ENCODE measurements at places on chromosomes 6 and 20.

- no peak for DNase-seq
Measured at GRCh38 chr20:44211177-44212039, 837 bp upstream of the OSER1 start.

DNA sequence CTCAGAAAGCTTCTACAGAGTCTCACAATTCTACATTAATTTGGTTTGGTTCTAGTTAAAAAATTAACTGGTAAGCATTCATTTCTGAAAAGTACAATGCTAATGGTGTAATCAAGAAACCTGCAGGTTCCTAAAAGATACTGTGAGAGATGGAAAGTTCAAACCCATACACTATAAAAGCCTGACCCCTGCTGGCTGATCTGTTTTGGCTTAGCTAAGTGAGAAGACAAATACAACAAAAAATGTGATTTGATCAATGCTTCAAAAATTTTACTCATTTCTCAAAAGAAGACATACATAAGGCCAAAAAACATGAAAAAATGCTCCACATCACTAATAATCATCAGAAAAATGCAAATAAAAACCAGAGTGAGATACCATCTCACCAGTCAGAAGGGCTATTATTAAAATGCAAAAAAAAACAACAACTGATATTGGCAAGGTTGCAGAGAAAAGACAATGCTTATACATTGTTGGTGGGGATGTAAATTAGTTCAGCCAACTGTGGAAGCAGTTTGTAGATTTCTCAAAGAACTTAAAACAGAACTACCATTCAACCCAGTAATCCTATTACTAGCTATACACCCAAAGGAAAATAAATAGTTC, 102.8 kb downstream of the MOXD1 start:
- DNase-seq = no peak

- DNase-seq = no peak
Measured at GRCh38 chr6:136990754-136991153, 54.0 kb downstream of the IL20RA start.

GRCh38 chr6:17705428-17705777, 1.3 kb downstream of the NUP153 start:
- no peak for DNase-seq

GRCh38 chr6:42661540-42662153, 60.8 kb downstream of the PRPH2 start:
- DNase-seq = peak; percentile 60

GRCh38 chr6:158332237-158332636, 20.0 kb downstream of the TULP4 start:
- no peak for DNase-seq

- no peak for DNase-seq
Measured at GRCh38 chr6:79544299-79544927, 7.2 kb upstream of the LCA5 start.

GRCh38 chr20:2967841-2968240, 75.6 kb upstream of the GNRH2 start:
- DNase-seq = no peak

DNA sequence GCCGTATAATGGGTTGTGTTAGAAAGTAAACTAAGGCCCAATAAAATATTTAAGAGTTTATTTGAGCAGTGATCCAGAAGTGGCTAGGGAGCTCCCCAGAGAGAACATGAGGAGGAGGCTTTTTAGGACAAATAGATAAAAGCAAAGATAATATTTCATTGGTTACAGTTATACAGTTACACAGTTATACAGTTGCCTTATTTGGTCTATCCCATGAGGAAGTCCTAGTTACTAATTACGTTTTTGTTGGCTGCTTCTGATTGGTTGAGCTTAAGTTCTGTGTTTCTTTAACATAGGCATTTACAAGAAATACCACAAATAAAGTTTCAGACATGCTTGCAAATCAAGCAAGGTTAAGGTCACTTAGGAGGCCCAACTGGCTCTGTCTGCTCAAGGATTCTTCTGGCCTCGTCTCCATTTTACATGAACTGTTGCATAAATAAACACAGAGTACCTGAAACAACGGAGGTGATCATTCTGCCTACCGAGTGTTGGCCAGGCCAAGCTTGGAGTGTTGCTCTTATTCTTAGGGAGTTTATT, 7.0 kb downstream of the UBD start:
- no peak for DNase-seq

- no peak for DNase-seq
Measured at GRCh38 chr20:63166193-63167020, 49.5 kb downstream of the YTHDF1 start.

GRCh38 chr20:2006452-2007361, 12.8 kb upstream of the PDYN start:
- peak; percentile 4 for DNase-seq

GRCh38 chr6:131412960-131413830, 159.8 kb upstream of the ARG1 start:
- DNase-seq = no peak

DNA sequence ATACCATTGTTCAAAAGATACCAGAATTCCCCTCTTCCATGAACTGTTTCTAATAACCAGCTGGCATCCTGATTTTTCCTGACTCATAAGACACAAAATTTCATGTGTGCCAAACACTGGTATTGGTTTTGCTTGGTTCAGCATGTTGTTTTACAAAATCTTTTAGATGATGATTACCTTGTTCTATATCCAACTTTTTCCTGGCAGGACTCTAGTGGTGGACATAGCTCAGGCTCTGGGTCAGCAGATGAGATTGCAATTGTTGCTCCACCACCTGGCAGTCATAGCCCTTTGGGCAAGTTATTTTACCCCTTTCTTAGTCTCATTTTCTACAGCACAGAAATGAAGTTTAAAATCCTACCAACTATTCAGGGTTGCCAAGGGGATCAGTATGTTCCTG, 6.2 kb downstream of the TRIM38 start:
- no peak for DNase-seq

DNA sequence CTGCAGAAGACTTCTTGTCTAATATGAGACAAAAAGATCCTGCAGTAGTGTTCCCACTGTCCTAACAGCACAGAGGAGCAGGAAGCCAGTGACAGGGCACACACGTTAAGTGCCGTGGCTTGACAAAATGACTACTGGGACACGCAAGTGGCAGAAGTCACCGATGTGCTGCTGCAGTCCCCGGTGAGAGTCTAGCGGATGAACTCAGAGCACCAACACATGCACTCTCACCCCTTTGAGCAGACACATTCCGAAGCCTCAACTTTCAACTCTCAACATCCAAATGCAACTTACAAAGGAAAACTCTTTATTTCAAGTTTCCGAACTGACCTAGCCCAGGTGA, 898 bp downstream of the LAMA4 start:
- DNase-seq = no peak

DNA sequence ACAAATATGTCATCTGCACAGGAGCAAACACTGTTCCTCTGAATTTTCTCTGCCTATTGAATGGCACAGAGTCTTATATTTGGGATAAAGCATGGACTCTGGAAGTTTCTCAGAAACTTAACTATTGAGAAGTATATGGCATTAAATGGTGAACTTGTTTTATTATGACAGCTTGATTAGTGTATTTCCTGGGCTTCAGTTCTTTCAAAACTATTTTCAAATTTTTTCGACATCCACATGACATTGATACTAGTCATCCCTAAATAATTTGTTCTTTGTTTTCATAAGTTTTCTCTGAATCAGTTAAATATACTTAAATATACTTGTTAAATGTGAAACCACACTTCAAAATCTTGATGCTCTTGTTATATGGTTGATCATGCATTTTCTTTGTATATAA, 144.0 kb upstream of the TSHZ2 start:
- DNase-seq = no peak

GRCh38 chr6:156351346-156351966, 425.7 kb upstream of the ARID1B start:
- DNase-seq = no peak

GRCh38 chr20:22949331-22950109, 85.6 kb upstream of the SSTR4 start:
- DNase-seq = no peak

- no peak for DNase-seq
Measured at GRCh38 chr20:44068316-44069201, 118.4 kb downstream of the JPH2 start.

GRCh38 chr20:6299456-6299855, 176.6 kb upstream of the FERMT1 start:
- DNase-seq = no peak

- no peak for DNase-seq
Measured at GRCh38 chr6:126002755-126003679, 16.7 kb downstream of the TRMT11 start.

GRCh38 chr6:3303795-3304411, 45.2 kb downstream of the PSMG4 start:
- DNase-seq = no peak

GRCh38 chr6:1587546-1587945, 22.2 kb upstream of the FOXC1 start:
- no peak for DNase-seq

- DNase-seq = peak; percentile 1
Measured at GRCh38 chr6:143368426-143368825, 82.1 kb downstream of the ADAT2 start.

DNA sequence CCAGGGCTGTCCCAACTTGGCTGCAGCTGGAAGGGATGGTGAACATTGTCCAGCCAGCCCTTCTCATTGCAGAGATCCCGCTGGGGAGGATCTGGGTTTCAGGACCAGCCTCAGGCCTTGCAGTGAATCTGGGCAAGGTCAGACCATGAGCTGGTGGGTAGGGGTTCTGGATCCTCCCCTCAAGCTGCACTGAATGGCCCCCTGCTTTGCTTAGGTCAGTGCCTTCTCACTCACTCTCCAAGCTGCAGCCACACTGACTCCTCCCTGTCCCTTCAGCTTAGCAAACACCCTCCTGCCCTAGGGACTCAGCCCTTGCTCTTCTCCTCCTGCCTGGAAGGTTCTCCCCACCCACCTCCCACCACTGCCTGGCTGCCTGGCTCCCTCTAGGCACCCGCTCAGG, 95.3 kb upstream of the KCNG1 start:
- no peak for DNase-seq

DNA sequence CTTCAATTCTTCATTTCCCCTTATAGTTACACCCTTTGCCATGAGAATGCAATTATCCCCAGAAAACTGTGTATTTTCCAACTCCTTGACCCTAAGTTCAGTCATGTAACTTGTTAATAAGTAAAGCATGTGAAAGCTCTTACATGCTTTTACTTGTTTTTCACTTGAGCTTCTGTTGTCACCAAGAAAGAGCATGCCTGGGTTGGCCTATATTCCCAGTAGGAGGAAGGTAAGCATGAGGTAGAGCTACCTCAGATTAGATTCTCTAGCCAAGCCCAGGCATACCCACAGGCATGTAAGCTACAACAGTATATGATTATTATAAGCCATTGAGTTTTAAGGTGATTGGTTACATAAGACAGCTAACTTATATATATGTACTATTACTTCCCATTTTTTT, 101.7 kb upstream of the SMLR1 start:
- no peak for DNase-seq

GRCh38 chr20:528923-529604, 14.5 kb downstream of the CSNK2A1 start:
- no peak for DNase-seq

GRCh38 chr20:59439243-59439642, 138.8 kb downstream of the EDN3 start:
- DNase-seq = no peak

DNA sequence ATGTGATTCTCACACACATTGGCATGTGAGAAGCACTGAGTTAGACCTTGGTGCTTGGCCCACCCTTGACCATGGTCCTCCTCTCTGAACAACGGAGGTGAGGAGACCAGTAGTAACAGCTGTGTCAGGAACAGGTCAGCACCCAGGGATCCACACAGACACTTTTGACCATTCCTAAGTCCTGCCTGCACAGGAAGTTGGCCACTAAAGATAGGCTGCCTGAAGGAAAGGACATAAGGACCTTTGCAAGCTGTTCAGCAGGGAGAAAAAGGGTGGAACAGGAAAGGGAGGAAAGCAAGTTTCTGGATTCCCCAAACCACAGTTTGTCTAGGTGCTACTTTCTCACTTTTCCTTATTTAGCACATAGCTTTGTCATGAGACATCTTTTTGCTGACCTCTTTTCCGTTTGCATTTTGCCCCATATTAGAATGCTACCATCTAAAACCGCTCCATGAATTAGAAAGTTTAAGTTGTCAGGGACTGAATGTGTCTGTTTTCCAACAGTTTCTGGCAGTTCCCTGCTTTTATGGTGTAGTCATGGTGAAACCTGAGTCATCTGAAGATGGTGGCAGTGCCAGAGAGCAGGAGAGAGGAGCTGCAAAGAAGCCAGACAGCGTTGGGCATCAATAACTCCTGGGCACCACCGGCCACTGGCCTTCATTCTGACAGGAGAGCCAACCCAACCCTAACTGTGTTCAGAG, 1.1 kb upstream of the CD109 start:
- no peak for DNase-seq

- DNase-seq = no peak
Measured at GRCh38 chr6:107342144-107342543, 117.2 kb downstream of the PDSS2 start.

- no peak for DNase-seq
Measured at GRCh38 chr6:44227148-44227793, 3.9 kb downstream of the SLC29A1 start.

DNA sequence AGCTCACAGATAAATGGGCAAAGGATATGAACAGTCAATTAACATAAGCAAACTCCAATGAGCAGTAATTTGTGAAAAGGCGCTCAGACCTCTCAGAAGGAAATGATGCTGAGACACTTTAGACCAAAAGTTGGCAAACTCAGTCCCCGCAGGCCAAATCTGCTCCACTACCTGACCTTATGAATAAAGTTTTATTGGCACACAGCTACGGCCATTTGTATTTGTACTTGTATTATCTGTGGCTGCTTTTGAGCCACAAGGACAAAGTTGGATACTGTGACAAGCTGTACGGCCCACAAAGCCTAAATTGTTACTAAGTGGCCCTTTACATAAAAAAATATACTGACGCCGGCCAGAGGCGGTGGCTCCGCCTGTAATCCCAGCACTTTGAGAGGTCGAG, 167.0 kb downstream of the PREX1 start:
- DNase-seq = no peak

DNA sequence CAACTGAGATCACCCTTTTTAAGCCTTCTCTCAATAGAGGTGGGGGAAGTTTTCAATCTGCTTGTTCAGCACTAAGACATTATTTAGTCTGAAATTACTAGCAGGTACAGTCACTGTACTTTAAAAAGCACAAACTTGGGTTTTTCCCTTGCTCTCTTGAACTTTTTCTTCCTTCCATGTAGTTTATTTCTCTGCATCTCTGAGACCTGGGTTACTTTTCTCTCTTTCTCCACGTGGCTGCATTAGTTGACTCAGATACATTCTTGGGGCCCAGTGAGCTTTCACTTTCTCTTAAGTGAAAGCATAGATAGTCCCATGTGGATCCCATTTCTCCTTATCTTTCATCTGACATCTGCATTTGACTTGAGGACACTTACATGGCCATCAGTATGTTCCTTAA, 433.9 kb upstream of the MAP3K7 start:
- no peak for DNase-seq

DNA sequence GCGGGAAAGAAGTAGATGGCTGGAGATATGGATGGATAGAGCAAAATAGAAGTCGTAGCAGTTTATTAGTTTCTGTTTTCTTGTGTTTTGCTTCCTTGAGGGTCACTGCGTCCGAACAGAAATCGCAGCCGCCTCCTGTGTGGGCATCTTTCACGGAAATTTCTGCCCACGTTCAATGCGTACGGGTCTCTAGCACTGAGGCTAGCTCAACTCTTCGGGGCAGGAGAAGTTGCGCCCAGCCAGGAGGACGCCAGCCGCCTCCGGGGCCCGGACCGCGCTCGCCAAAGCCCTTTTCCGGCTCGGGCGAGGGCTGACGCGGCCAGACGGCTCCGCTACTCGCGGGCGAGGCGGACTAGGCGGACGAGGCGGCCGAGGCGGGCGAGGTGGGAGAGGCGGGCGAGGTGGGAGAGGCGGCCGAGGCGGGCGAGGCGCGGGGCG, 814 bp downstream of the TFAP2B start:
- no peak for DNase-seq
